ENCODE measurements at places on chromosomes 5 and 9.
A peak's percentile ranks its signal among the peaks of the same experiment; 100 is the strongest.

- DNase-seq: no peak
Observed at GRCh38 chr5:15031180-15031579, 159.6 kb upstream of the ANKH start.

- no peak for DNase-seq
Observed at GRCh38 chr5:42832060-42832459, 20.4 kb upstream of the SELENOP start.

DNA sequence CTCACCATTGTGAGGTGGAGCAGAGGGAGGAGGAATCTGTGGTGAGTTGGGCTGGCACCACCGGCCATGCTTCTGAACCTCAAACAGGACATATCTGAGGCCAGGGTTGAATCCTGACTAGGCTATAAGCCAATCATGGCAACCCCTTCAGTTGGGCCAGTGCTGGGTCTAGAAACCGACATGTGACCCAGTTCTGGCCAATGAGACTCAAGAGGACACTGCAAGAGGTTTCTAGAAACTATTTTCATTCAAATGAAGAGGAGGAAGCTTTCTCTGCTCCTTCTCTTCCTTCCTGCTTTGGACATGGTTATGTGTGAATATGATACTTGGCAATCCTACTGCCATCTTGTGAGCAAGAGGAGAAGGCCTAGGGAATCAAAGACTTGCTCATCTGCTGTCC, 417.7 kb downstream of the SEMA5A start:
- no peak for DNase-seq

DNA sequence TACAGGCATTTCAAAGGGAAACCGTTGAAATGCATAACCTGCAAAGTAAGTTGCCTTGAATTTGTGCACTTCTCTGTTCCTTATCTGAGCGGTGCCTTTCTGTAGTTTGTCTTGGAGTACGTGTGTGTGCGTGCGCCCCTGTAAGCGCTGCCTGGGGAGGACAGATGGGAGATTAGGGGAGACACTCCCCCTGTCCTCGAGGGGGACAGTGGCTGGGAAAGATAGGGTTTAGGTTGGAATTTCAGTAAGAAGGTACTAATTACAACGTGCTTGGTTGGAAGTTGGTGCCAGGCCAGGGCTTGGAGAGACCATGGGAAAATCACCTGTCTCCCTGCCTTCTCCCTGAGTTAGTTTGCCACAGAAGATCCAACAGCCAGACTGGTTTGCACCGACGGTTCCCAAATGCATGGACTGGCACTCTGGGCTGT, 73.2 kb downstream of the PIK3R1 start:
- no peak for DNase-seq

DNA sequence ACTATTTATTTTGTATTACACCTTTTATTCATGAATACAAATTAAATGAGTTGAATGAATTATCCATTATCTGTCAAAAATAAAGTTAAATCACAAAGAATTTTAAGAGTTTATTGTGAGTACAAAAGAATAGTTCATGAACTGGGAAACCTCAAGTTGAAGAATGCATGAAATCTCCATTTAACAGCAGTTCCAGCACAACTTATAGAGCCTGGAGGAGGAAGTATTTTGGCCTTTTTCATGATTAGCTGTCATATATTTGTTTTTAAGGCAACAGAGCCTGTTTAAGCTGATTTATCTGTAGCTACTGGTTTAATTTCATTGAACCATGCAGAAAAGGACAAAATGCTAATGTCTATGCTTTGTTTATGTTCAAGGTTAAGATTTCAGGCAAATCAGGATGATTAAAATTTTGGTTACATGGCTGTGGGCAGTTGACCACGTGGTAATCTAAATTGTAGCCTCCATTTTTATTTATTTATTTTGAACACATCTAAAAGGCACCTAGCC, 12.2 kb downstream of the SPINK1 start:
- DNase-seq: no peak

DNA sequence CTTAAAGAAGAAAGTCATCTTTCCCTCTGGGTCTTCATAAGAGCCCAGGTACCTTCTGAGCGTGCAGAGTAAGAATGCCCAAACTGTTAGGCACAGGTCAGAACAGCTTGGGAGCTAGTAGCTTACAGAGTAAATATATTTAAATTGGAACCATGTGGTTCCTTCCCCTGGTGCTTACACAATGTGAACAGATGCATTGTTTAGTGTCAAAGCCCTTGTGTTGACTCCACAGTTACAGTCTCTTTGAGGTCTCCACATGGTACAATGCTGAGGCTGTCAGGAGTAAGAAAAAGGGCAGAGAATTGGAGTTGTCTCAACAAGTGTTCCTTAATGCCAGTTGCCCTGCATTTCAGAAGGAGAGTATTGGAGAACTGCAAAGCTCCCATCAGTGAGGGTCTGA, 188.5 kb downstream of the PAPPA start:
- DNase-seq: no peak

DNA sequence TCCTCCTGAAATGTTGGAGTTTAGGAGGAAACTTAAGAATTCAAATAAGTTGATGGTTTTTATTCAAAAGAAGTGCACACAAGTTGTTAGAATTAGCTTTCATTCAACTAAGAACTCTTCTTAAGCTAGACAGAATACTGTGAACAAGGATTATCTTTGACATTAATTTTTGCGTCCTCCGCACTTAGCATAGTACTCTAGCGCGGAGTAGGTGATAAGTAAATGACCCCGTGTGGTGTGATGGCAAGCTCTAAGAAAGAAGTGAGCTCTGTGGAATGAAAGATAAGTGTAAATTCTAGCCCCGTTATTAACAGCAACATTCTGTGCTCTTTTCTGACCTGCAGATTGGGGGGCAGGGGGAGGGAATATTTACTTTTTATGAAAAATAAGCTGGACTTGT, 1.0 kb downstream of the BRIX1 start:
- DNase-seq: no peak

DNA sequence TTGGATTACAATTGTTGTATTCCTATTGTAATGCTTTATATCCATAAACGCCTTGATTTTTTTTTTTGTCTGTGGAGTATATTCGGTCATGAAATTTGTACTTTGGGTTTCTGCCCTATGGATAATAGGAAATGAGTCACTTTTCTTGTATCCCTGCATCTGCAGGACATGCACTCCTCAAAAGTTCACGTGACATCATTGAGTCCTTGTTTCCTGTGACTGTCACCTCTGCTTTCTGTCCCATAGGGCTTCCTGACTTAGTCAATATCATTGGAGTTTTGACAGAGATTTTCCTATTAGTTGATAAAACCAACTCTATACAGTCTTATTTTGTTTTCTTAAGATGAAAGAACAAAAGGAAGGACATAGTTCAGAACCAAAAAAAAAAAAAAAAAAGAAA, 356.3 kb downstream of the MAT2B start:
- DNase-seq: no peak

GRCh38 chr5:124704594-124705284, 41.7 kb downstream of the ZNF608 start:
- DNase-seq: no peak

DNA sequence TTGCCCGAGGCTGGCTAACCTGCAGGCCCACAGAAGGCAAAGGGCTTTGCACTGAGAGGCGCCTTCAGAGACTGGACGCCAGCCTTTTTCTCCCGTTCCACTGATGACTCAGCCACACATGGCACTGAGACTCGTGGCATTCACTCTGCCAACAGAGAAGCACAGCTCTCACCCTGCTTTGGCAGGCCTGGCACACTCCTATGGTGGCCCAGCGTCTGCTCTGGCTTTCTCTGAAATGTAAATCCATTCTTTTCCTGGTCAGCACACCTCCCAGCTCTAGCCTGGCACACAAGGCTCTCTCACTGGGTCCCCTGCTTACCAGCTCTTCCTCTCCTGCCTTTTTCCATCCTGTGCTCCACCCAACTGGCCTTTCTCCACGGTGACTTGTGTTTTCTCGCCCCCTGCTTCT, 5.9 kb upstream of the MELK start:
- no peak for DNase-seq

GRCh38 chr5:112122353-112122752, 296.7 kb downstream of the EPB41L4A start:
- no peak for DNase-seq

DNA sequence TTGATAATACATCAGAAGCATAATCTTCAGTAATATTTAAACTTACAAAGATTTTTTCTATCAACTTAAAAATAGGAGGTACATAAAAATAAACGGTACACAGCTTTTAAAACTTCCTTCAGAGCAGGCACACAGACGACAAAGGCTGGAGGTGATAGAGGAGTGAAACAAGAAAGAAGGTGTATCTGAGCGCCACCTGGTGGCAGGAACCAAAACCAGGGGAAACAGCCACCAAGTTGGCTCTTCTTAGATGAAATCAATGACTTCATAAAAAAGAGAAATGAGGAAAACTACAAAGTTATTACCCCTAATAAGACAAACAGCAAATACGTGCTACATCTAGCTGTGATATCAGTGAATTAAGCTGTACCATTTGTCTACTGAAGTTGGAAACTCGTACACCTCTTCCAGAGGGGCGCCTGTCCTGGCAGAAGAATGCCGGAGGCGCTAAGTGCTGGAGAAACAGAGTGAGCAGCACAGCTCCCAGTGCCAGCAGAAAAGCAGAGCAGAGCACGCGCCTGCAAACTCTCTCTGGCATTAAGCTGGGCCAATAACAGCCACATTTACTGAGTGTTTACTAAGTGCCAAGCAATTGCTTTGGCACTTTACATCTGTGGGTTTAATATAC, 85.9 kb downstream of the SETX start:
- DNase-seq: peak; percentile 46

GRCh38 chr5:144779368-144779767, 608.7 kb downstream of the KCTD16 start:
- no peak for DNase-seq

GRCh38 chr9:31153250-31153840, 1231.1 kb upstream of the ACO1 start:
- DNase-seq: no peak

- DNase-seq: no peak
Observed at GRCh38 chr9:110486218-110486617, 93.3 kb downstream of the SVEP1 start.

DNA sequence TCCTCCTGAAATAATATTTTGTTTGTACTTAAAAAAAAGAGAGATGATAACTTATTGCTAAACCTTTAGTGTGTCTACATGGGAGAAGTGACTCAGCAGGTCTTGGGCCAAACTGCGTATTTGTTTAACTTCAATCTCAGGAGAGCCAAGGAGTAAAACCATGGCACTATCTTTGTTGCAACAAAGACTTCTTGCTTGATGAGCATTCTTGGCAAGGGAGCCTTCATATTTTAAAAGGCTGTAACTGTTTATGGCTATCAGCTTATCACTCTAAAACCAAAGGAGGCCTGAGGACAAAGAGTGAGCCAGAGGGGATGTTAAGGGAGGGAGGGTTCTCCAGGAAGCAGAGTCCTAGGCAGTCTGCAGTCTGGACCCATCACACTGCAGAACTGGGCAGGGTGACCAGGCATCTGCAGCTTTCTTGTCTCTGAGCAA, 216.2 kb upstream of the S1PR3 start:
- DNase-seq: no peak

- DNase-seq: no peak
Observed at GRCh38 chr5:171633776-171634470, 151.7 kb upstream of the SMIM23 start.

GRCh38 chr5:108545301-108545700, 163.4 kb upstream of the FBXL17 start:
- no peak for DNase-seq

DNA sequence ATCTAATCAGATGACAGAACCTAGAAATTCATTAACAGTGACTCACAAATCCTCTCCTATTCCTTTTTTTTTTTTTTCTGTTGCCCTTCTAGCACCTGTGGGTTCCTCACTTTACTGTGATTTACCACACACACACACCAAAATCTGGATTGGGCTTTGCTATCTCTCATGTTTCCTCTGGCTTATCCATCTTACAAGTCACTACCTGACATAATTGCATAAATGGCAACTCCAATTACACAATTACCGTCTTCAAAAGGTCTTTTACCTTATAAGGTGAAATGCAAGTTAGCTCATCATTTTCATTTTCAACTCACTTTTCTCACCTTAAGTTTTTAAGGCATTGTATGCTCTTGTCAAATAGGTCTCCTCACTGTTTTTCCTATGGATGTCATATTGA, 426.3 kb upstream of the MEF2C start:
- no peak for DNase-seq
